ENCODE measurements at places on chromosomes 7 and 10. TPM values are rescaled to one million over a fixed set of nuclear protein-coding genes. Genes with fewer than 3 reads are reported as not detected.
A peak's percentile ranks its signal among the peaks of the same experiment; 100 is the strongest.

INPP5A gene
- polyA plus RNA-seq, result 0.97 TPM

KIF11 gene
- 0.52 TPM for polyA plus RNA-seq

WDR86 gene
- polyA plus RNA-seq, result 3.1 TPM

HOGA1 gene
- not detected for polyA plus RNA-seq

IL2RA gene
- 0.85 TPM for polyA plus RNA-seq

SKIDA1 gene
- not detected for polyA plus RNA-seq

DNA sequence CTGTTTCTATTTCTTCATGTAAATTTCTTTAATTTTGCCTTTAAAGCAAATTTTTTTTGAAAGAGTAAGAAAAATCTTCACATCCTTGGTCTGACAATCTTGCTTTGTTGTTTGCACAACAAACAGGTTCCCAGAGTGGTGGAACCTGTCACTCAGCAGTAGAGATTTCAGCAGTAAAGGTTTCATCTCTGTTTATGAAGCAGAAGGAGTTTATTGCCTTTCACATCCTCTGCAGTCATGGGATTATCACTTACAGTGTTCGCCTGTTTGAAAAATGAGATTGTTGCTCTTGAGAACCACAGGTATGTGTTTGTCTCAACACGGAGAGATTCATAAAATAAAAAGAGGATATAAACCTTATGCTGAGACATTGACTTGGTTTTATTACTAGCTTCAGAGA is 342.6 kb downstream of the IPMK start:
- no peak for DNase-seq

- no peak for DNase-seq
Observed at GRCh38 chr10:45627412-45628048, 45.0 kb downstream of the ZFAND4 start.

DNA sequence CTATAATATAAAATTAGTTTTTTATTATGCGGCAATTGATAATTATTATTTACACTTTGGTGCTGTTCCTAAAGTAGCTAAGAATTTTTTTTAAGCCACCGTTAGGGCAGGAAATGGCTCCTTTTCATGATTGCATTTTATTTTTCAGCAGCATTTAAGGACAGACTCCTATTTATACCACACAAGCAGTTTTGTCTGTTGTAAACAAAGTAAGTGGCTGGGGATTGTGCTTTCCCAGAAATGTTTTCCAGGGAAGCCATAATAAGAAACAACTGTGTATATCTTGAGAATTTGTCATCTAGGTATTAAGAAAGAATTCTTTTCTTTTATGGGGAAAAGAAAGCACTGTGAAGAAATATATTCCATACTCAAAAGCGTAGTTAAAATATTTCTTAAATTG is 232.0 kb downstream of the VTI1A start:
- DNase-seq, result no peak

DNA sequence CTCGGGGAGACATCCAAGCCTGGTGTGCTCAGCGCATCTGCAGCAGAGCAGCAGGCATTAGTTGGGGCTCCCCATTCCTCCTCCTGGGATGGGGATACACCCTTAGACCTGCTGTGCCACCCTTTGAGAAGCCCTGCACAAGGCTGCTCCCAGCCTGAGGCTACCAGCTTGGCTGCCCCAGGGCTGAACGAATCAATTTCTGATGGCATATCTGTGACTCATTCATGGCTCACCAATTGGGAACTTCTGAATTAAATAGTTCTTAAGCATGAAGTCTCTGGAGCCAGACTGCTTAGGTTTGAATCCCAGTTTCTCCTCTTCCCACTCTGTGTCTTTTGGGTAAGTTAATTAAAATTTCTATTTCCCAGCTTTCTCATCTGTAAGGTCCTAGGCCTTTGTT is 16.3 kb upstream of the GLI3 start:
- no peak for DNase-seq

DNA sequence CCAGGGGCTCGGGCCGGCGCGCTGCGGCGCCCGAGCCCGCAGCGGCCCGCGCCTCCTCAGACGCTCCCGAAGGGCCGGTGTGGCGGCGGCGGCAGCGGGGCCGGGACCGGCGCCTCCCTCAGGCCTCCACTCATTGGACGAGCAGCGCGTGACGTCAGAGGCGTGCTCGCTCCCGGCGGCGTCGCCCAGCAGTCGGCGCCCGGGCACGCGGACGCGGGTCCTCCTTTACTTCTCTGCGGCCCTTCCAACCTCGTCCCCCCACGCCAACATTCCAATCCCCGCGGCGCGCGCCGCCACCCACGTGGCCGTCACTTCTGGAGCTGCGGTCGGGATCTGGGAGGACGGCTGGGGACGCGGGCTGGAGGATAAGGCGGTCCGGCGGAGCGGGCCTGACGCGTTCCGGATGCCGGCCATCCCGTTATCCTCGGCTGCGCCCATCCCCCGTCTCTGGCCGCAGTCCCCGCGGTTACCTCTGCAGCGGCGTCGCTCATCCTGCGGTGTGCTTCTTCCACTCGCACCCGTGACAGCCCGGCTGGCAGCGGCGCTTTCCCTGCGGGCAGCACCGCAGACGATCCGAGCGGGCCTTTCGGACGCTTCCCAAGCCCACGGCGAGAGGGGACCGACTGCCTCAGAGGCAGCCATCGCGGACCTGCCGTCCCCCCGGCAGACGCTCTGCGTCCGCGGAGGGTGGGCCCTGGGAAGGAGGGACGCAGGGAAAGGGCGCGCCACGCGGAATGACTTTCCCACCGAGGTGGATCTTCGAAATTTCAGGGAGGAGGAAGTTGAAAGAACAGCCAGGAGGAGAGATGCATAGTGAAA is at the start of gene PDZD8:
TSS of gene PDZD8 (minus strand) at position 81 of the 819 bp plus-strand sequence. CDS start 213 bp downstream, outside the sequence.
- DNase-seq, result peak; percentile 91

DNA sequence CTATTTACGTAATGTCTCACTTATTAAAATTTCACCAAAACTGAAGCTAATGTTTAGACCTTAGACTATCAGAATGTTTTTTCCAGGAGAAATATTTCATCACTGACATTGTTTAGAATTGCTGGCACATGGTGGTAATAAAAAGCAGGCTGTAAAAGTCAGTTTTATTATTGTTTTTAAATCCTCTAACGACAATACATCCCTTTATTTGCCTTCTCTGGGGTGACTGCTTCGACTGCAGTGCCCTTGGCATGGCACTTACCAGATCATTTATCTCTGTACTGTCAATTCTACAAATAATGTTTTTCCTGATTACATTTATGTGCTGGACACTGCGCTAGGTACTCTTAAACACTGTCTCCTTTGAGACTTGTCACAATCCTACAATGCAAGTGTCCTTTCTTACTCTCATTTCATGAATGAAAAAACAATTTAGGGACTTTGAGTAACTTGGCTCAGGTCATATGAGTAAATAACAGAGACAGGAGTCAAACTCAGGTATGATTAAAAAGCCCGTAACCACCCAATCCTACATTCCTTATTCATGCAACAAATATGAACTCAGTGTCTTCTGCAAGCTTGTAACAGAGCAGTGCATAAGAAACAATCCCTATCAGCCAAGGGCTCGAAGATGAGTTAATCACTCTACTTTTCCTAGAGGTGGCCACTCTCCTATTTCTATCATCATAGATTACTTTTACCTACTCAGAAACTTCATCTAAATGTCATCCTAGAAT is 5.6 kb upstream of the ING3 start:
- DNase-seq, result no peak

DNA sequence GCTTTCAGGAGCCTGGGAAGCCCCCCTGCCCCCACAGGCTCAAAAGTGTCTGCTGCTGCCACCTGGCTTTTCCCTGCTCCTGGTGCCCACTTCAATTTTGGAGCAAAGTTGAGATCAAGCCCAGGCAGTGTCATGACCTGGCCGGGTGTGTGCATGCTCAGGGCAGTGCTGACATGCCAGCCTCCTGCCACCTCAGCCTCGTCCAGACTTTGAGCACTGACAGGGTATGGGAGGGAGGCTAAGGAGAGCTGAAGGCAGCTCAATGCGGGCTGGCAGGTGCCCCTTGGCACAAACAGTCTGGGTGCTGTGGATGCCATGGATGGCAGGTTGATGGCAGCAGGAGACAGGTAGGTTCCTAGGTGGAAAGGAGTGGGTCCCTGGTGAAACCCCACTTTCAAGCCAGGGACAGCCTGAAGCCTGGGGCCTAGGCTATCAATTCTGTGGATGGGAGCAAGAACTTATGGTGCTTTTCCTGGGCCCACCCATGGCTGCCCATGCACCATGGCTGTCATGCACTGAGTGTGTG is 12.3 kb upstream of the ECHDC3 start:
- no peak for DNase-seq

DNA sequence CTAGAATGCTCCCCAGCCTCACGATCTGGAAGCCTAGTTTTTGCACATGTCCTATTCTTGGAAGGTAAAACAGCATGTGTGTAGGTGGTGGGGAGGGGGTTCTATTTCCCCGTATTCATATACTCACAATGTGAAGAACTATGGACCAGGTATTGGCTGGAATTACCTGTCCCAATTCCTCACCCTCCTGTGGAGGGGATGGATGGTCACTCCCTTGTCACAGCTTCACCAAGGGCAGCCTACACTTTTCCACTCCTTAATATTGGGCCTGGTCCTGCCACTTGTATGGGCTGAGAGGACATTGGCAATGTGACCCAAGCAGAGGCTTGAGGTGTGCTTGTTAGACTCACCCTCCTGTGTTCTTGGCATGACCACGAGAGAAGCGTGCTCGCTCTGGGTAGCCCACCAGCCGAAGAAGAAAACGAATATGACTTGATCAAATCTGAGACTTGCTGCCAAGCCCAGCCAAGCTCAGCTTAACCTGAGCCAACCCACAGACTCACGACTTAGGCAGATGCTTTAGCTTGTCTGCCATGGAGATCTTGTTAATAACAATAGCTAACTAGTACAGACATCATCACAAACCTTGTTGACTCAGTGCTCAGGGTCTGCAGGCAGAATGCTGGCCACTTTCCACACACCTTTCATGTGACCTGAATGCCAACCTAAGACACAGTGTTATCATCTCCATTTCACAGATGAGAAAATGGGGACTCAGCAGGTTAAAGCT is 17.2 kb downstream of the ZNF488 start:
- DNase-seq, result no peak

DNA sequence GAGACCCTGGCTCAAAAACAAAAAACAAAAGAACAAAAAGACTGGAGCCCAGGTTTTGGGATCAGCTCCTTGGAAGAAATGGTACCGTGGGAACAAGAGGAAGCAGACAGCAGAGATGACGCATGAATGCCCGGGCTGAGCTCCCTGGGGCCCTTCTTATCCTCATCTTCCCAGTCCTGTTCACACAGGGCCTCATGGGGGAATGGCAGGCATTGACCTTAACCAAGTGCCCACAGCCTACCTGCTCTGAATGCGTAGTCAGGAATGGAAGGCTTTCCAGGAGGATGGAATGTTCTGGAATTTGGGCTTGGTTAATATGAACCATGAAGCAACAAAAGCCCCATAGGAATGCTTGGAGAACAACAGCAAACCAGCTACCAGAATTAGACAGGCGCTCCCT is 154.7 kb downstream of the PRPF18 start:
- no peak for DNase-seq

- no peak for DNase-seq
Observed at GRCh38 chr7:28623105-28623730, 210.9 kb downstream of the CREB5 start.

DNA sequence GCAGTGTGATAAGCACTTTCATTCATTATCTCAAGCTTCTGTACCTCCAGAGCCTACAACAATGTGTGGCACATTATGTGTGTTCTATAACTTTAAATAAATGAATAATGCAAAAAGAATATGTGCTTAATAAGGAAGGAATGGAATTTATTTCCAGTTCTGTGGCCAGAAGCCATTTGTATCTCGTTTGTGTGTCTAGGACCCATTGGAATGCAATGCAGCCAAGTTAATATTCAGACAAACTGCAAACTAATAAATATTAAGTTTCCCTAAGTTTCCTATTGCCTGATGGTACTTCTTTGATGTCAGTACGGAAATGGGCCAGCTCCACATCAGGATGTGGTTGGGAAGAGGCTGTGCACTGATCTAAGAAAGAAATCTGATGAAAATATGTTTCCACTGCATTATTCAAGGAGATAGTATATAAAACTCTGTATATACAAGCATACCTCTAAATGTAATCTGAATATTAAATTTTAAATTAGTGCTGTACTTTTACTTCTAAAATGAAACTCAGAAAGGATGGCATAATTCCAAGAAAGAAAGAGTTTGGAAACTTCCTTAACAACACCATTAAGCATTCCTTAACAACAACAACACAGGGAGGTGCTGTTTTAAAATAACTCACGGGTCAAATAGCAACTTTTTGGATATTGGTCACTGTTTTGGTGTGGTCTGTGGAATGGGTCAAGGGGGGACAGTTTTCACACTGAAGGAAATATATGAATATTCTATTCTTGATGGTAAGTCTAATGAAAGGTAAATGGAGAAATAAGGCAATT is 29.4 kb upstream of the ANKRD30A start:
- no peak for DNase-seq

GRCh38 chr10:62461120-62461519 is 87.0 kb downstream of the ZNF365 start:
- DNase-seq, result no peak

GRCh38 chr7:127870231-127870907 is 160.9 kb downstream of the LRRC4 start:
- no peak for DNase-seq

GRCh38 chr10:118986815-118987790 is 42.4 kb upstream of the NANOS1 start:
- DNase-seq, result no peak

- peak; percentile 36 for DNase-seq
Observed at GRCh38 chr7:7595451-7595850, 28.8 kb downstream of the MIOS start.

DNA sequence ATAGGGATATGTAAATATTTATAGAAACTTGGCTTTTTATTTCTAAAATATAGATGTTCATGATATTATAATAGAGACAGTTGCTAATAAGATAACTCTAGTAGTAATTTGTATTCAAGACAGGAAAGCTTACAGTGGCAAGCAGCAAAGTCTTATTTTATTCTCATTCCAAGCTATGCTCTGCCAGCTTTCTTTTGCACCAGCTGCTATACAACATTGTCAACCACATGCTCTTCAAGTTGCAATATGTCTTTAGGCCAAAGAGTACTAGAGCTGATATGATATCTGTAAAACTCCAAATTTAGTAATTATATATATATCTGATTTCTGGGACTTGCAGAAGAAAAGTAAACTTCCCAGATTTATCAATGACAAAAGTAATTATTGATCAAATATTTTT is 350.1 kb downstream of the HGF start:
- no peak for DNase-seq

GRCh38 chr10:18313140-18313530 is 172.9 kb downstream of the CACNB2 start:
- DNase-seq, result no peak

DNA sequence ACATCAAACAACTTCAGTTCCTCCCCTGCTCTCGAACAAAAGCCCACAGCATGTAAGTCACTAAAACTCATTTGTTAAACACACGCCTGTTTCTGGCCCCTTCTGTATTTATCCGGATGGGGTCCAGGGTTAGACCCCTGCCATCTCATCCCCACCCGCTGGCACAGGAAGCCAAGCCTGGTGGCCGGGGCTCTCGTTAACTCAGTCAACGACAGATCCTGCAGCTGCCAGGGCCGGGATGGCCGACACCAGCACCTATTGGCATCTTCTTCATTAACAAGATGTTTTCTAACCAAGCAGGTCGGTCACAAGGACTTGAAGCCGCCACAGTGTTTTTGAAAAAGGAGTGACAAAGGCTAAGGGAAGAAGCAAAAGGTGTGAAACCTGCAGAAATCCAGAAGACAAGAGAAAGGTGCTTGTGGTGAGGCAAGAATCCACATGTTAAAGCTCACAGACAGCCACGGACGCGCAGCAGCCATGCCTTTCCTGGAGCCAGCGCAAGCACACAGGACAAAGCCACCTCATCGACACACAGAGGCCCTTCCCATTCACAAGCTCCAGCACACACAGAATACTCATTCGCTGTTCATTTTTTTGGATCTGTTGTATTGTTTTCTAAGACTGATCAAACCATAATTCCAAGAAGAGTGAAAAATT is 202.7 kb downstream of the DIP2C start:
- no peak for DNase-seq

All from naive thymus-derived CD4-positive, alpha-beta T cell (primary cell).